ENCODE measurements at places on chromosomes 5 and 9.

- DNase-seq: peak; percentile 62
Measured at GRCh38 chr5:64166201-64166959, 737 bp downstream of the RNF180 start.

- DNase-seq: no peak
Measured at GRCh38 chr5:2006193-2006970, 123.7 kb upstream of the IRX4 start.

- DNase-seq: no peak
Measured at GRCh38 chr9:128201441-128202369, 1.5 kb upstream of the DNM1 start.

- DNase-seq: no peak
Measured at GRCh38 chr9:15670246-15670645, 117.4 kb downstream of the CCDC171 start.

DNA sequence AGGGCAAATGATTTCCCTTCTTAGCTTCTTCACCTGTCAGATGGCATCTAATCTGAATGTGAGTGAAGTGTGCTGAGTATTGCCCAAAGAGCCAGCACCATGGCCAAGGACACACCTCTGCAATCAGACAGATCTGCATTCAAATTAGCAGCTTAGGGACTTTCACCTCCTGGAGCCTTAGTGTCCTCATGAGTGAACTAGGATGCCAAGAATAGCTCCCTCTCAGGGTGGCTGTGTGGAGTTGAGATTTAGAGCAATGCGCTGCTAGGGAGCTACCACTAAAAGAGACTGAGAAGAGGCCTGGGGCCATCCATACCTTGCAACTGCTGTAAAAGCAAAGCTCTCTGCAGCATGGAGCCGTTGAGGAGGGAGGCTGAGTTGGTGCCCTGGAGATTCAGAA, 1.4 kb downstream of the CIZ1 start:
- no peak for DNase-seq

GRCh38 chr5:132425009-132425937, 55.8 kb downstream of the SLC22A5 start:
- DNase-seq: peak; percentile 59

DNA sequence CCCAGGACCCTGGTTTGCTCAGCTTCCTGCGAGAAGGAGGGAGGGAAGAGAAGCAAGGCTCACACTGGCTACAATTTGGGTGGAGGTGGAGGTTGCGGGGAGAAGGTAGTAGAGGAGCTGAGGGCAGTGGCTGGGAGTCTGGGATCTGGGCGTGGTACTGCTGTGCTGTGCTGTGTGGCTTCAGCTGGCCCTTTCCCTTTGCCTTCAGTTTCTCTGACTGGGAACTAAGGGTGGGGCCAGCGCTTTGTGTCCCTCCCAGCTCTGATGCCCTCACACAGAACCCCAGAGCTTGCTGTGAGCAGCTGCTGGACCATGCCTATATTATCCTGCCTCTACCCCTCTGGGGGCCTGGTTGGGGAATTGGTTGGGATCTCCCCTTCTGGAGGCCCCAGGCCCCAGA, 60.9 kb downstream of the RGS3 start:
- DNase-seq: no peak

DNA sequence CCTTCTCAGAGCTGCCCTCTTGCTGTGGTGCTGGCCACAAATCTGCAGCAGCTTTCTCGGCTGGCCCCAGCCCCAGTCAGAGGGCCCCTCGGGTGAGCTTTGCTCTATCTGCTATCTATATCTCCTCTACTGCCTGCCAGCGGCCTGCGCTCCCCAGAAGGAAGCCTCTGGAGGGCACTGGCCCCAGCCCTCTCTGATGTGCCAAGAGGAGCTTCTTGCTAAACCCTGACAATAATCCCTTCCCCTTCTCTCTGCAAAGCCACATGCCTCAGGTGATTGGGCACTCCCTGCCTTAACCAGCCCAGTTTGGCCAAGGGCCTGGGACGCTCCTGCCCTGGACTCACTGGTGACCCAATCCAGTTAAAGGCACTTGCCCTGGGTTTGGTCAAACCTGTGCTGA, 42.7 kb downstream of the CAMK2A start:
- DNase-seq: no peak

GRCh38 chr5:2727550-2727949, 23.9 kb downstream of the IRX2 start:
- DNase-seq: peak; percentile 19

DNA sequence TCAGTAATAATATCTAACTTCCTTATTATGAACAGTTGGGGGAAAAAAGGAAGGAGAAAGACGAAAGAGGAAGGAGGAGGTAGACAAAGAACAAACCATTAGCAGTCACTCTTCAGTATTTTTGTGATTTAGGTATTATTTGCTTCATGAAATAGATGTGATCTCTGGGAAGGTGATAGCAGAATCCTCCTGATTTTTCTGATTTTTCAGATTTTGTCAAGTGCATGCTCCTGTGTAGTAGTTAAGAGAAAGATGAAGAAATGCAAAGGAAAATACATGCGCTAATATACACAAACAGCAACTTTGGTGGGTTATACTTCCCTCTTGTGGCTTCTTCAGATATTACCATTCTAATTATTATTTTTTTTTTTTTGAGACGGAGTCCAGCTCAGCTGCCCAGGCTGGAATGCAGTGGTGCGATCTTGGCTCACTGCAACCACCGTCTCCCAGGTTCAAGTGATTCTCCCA, 31.6 kb downstream of the LMNB1 start:
- DNase-seq: no peak

GRCh38 chr9:134214386-134214765, 50.0 kb upstream of the RNU6ATAC start:
- no peak for DNase-seq

- DNase-seq: no peak
Measured at GRCh38 chr5:5483880-5484598, 61.6 kb downstream of the ICE1 start.

DNA sequence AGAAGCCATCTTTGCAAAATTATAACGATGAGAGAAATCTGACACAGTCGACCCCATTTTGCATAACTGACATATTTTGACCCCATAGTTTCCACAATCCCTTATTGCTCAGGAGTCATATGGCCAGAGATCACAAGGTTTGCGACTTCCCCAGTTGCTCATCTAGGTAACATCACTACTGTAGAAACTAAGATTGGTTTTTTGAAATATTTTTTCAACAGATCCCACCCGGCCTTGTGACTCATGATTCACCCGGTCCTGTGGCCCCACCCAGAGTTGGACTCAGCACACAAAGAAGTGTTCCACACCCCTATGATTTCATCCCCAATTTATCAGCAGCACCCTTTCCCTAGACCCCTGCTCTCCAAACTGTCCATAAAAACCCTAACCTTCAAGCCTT, 50.2 kb downstream of the TIMD4 start:
- no peak for DNase-seq

GRCh38 chr9:124747065-124747464, 24.0 kb downstream of the NR6A1 start:
- no peak for DNase-seq

- DNase-seq: no peak
Measured at GRCh38 chr5:17399931-17400330, 98.1 kb upstream of the TAF11L2 start.
